Activated CD4-positive, alpha-beta T cell treated with anti-CD3 and anti-CD28 coated beads for 36 hours (primary cell): ENCODE measurements at places on chromosomes 12 and 14. TPM values are rescaled to one million over a fixed set of nuclear protein-coding genes. Genes with fewer than 3 reads are reported as not detected.
A peak's percentile ranks its signal among the peaks of the same experiment; 100 is the strongest.

GRCh38 chr14:96626121-96626768, 124.1 kb downstream of the PAPOLA start:
- H3K4me1 ChIP-seq = no peaks in the 10 kb centered on the region
- no peak overlapping the region for H3K4me3 ChIP-seq
- no peaks in the 10 kb centered on the region for H3K36me3 ChIP-seq
- H3K27ac ChIP-seq = peak overlapping the region; percentile 15
- H3K27me3 ChIP-seq = peaks cover 6% of the 10 kb centered on the region
- DNase-seq = no peak

DNA sequence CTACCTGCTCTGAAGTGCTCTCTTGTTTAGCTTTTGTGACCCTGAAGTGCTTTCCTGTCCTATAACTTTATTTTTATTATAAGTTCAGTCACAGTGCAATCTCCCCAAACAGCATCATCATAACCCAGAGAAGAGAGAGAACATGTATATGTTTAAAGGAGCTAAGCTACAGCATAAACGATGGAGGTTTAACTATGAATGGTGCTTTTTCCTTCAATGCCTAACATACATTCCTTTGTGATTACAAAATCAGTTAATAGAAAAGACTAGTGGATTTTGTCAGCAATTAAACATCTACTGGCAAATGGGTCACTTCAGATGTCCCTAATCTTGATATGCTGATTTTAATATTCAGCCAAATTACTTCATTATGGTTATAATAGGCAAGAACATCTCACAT, 46.4 kb downstream of the ZFYVE21 start:
- peaks cover 8% of the 10 kb centered on the region for H3K4me1 ChIP-seq
- no peak for DNase-seq
- H3K27ac ChIP-seq = no peak overlapping the region

- DNase-seq = no peak
- H3K36me3 ChIP-seq = peaks cover 3% of the 10 kb centered on the region
- no peak overlapping the region for H3K4me3 ChIP-seq
These were observed 33.4 kb downstream of the BTBD7 start for GRCh38 chr14:93299416-93299815.

Gene ATF1
- total RNA-seq = 67.3 TPM

Gene BMP4
- total RNA-seq = not detected

- no peak overlapping the region for H3K27ac ChIP-seq
- DNase-seq = no peak
- no peaks in the 10 kb centered on the region for H3K4me1 ChIP-seq
- peaks cover 23% of the 10 kb centered on the region for H3K27me3 ChIP-seq
These were observed 101.4 kb upstream of the RTL1 start for GRCh38 chr14:101004954-101005353.

DNA sequence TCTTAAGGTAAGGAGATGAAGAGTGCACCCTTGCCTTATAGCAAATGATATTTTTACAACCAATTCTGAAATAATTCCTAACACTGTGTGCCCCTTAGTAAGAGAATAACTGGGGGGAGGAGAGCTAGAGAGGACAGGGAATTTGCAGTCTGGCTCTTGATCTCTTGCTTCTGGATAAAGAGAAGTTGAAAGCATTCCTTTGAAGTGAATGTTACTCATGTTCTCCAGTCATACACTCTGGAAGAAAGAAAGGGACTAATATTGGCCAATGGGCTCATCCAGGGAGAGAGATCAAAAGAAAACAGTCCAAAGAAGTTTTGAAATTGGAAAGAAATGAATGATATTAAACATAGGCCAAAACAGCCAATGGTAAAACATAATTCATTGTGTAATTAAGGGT, 25.3 kb downstream of the C12orf75 start:
- H3K36me3 ChIP-seq = peaks cover 2% of the 10 kb centered on the region
- no peak for DNase-seq
- no peak overlapping the region for H3K27ac ChIP-seq
- no peaks in the 10 kb centered on the region for H3K27me3 ChIP-seq
- H3K4me1 ChIP-seq = peaks cover 23% of the 10 kb centered on the region
- H3K4me3 ChIP-seq = no peak overlapping the region

DNA sequence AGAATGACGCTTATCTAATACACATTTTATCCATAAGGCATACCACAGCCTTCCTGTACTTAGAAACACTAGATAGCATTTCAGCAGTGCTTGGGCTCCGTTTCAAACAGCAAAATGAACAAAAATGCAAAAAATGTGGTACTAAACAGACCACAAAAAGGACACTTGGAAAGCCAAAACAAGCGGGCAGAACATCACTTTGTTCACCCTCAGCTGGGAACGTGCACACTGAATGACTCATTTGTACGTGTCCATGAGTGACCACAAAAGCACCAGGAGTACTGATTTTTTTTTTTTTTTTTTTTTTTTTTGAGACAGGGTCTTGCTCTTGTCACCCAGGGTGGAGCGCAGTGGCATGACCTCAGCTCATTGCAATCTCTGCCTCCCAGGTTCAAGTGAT, 8.9 kb upstream of the FOXN3 start:
- H3K4me3 ChIP-seq = no peak overlapping the region
- H3K4me1 ChIP-seq = peaks cover 75% of the 10 kb centered on the region
- no peak for DNase-seq

DNA sequence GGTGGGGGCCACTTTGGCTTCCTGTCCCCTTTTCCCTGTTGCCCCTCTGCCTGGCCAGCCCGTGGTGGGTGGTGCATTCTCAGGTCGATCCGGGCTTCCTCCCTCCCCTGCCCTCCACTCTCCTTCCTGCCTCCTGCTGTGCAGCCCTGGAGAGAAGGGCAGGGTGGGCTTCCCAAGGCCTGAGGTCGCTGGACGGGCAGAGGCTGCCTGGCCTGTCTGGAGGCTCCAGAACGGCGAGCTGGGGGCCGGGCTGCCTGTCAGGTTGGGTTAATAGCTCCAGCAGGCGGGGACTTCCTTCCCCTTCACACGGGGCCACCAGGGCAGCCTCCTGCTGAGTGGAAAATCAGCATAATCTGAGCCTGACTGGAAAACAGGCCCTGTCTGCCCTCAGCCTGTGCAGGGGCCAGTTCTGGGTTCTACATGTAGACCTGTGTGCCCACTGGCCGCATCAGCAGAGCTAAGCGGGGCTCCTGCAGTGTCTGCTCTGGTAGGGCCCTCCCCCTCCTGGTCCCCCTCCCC, 11.3 kb downstream of the KIF26A start:
- no peaks in the 10 kb centered on the region for H3K27me3 ChIP-seq
- no peaks in the 10 kb centered on the region for H3K4me1 ChIP-seq
- H3K4me3 ChIP-seq = no peak overlapping the region
- no peak overlapping the region for H3K27ac ChIP-seq
- DNase-seq = peak; percentile 59

GRCh38 chr12:17527021-17527420, 563.0 kb downstream of the RERGL start:
- no peak overlapping the region for H3K4me3 ChIP-seq
- DNase-seq = no peak
- H3K4me1 ChIP-seq = no peaks in the 10 kb centered on the region
- no peak overlapping the region for H3K27ac ChIP-seq
- H3K36me3 ChIP-seq = no peaks in the 10 kb centered on the region

Gene PTCSC3
- total RNA-seq = not detected

GRCh38 chr12:92065018-92065499, 80.6 kb downstream of the BTG1 start:
- H3K4me3 ChIP-seq = peak overlapping the region; percentile 30
- peaks cover 57% of the 10 kb centered on the region for H3K4me1 ChIP-seq
- H3K36me3 ChIP-seq = peaks cover 10% of the 10 kb centered on the region
- peak overlapping the region; percentile 89 for H3K27ac ChIP-seq

DNA sequence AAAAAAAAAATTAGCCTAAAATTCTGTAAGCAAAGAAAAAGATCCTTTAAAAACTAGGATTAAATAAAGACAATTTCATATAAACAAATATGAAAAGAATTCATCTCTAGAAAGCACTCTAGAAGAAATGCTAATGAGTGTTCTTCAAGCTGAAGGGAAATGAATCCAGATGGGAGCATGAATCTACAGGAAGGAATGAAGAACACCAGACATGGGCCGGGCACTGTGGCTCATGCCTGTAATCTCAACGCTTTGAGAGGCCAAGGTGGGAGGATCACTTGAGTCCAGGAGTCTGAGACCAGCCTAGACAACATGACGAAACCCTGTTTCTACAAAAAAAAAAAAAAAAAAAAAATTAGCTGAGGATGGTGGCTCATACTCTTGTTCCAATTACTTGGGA, 297.2 kb downstream of the FBXL14 start:
- no peaks in the 10 kb centered on the region for H3K4me1 ChIP-seq
- no peak for DNase-seq
- H3K36me3 ChIP-seq = peaks cover 25% of the 10 kb centered on the region
- no peaks in the 10 kb centered on the region for H3K27me3 ChIP-seq

Gene COL2A1
- total RNA-seq = not detected

Gene CLEC6A
- not detected for total RNA-seq

- DNase-seq = no peak
- H3K36me3 ChIP-seq = no peaks in the 10 kb centered on the region
- H3K4me1 ChIP-seq = no peaks in the 10 kb centered on the region
- H3K27me3 ChIP-seq = peaks cover 23% of the 10 kb centered on the region
These were observed 2.5 kb downstream of the RFLNA start for GRCh38 chr12:124297389-124297788.
